ENCODE measurements at places on chromosomes 1 and 21.
A peak's percentile ranks its signal among the peaks of the same experiment; 100 is the strongest.

GRCh38 chr1:39988618-39989343, 33.8 kb downstream of the MFSD2A start:
- peak; percentile 83 for DNase-seq

DNA sequence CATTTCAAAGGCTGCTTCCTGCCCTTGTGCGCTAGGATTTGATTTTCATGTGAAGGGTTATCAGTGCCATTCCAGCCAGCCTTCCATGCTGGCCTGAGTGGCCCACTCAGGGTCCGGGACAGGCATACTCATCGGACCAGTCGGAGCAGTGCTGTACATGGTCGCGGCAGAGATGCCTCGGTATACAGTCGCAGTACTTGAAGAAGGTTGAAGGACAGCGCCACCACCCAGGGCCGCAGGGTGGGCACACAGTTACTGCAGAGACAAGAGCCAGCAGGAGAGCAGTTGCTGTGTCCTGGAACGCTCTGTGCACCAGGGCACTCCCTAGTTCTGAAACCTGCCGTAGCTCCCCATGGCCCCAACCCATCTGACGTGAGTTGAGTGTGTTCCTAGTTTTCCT, 9.1 kb downstream of the LDLRAD1 start:
- DNase-seq: no peak

DNA sequence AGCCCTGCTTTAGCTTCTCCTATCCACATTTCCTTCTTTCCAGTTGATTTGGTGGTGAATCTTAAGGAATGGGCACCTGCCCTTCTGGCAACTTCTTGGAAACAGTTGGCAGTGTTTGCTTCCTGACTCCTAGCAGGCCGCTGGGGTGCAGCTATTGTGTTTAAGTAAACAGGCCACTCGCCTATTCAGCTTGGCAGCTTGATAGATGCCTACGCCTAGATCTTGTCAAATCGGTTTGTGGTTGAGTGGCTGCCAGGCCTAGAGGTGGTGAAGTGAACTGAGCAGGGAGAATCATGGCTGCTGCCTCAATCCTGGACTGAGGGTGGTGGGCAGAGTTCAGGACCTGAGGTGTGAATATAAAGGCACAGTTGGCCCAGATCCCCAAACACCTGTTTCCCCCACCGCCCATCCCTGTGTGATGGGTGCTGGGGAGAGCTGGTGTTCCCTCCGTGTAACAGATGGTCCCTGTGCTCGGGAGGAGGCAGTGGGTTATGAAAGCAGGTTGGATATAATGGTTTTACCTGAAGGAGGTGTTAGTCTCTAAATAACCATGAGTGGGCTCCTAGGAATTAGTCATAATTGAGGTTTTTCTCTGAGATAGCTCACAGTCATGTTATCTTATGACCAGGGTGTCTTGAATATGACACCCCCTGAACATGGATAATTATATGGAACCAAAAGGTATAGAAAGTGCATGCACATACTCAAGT, 940 bp upstream of the PLA2G2C start:
- DNase-seq: peak; percentile 62

DNA sequence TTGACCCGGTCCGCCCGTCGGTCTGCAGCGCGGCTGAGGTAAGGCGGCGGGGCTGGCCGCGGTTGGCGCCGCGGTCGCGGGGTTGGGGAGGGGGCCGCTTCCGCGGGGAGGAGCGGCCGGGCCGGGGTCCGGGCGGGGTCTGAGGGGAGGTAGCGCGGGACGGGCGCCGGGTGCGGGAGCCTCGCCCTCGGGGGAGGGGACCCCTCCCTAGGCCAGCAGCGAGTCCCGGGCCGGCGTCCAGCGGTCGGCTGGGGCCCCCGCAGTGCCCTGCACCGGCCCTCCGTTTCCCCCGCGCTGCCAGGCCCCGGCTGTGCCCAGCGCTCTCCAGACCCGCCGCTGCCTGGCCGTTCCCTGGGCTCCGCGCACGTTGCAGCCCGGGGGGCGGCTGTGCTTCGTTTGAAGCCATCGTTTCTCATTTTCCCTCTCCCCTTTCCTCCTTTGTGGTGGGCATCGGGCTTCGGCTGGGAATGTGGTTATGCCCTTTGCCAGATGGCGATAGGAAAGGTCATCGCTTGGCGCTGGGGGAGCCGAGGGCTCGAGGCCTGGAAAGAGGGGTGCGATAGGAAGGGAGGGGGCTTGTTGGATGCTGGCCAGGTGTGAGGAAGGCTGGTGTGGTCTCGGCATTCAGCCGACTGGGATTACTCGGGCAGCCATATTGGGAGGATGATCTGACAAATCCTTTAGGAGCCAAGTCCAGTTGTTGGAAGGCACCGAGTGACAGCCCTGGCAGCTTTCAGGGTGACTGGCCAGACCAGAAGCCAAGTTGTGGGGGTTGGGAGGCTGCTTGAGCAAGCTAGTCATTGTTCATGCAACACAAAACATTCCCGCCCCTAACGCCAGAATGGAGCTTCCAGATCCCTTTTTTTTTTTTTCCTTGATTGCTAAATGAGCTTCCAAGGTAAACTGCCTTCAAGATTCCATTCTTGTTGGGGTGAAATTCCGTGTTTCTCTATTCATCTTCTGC, 753 bp downstream of the KIF1B start:
- peak; percentile 94 for DNase-seq

GRCh38 chr1:41811051-41811795, 107.5 kb downstream of the HIVEP3 start:
- DNase-seq: no peak

DNA sequence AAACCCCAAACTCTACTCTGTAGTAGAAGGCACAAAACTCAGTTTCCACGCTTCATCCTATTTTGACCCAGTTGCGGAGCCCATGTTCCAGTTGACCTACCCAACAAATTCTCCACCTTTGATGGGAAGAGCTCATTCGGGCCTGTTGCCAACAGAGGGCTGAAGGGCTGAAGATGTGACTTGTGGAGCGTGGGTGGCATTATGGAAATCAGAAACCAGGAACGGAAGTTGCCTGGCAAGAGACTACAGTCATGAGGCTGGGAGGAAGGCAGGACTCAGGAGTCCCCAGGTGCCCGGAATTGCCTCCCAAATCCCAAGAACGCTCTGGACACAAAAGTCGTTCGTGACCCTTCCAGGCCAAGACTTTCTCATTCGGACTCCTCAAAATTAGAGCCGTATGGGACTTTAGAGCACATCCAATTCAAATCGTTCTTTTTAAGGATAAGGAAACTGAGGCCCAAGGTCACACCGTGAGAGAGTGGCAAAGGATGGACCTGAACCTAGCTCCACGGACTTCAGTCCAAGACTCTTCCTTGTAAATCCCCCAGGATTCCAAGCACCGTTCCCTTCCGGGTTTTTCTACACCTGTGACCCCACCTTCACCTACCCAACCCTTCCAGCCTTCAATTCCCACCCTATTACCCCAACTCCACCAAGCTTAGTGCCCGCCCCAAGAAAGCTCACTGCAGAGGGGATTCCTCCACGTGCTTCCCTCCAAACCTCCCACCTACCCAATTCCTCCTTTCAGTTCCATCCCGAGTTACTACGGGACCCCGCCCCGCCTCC, 739 bp downstream of the SMG5 start:
- DNase-seq: peak; percentile 36

GRCh38 chr21:26810676-26811415, 34.4 kb downstream of the ADAMTS1 start:
- no peak for DNase-seq

GRCh38 chr1:85579622-85580021, 939 bp upstream of the CCN1 start:
- no peak for DNase-seq

DNA sequence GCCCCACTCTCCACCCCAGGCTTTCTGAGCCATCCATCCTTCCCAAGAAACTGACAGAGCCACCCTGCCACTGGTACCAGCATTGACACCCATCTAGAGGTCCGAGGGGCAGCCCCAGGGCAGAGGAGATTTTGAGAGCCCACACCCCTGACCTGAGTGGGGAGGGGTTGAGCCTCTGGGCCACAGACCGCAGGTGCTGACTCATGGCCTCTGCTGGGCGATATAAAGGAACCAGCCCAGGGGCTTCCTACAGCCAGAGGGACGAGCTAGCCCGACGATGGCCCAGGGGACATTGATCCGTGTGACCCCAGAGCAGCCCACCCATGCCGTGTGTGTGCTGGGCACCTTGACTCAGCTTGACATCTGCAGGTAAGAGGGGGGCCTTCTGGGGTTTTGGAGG, at the start of gene PADI4:
TSS of gene PADI4 (plus strand) at position 252 of the 400 bp plus-strand sequence. CDS start at position 278, 26 bp downstream.
- no peak for DNase-seq

DNA sequence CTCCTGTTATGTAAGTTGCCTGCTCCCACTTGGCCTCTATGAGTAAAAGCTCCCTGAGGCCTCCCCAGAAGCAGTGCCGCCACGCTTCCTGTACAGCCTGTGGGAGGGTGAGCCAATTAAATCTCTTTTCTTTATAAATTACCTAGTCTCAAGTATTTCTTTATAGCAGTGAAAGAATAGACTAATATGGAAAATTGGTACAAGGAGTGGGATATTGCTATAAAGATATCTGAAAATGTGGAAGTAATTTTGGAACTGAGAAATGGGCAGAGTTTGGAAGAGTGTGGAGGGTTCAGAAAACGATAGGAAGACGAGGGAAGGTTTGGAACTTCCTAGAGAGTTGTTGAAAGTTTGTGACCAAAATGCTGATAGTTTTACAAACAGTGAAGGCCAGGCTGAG, 572.3 kb downstream of the MATN1 start:
- DNase-seq: no peak

DNA sequence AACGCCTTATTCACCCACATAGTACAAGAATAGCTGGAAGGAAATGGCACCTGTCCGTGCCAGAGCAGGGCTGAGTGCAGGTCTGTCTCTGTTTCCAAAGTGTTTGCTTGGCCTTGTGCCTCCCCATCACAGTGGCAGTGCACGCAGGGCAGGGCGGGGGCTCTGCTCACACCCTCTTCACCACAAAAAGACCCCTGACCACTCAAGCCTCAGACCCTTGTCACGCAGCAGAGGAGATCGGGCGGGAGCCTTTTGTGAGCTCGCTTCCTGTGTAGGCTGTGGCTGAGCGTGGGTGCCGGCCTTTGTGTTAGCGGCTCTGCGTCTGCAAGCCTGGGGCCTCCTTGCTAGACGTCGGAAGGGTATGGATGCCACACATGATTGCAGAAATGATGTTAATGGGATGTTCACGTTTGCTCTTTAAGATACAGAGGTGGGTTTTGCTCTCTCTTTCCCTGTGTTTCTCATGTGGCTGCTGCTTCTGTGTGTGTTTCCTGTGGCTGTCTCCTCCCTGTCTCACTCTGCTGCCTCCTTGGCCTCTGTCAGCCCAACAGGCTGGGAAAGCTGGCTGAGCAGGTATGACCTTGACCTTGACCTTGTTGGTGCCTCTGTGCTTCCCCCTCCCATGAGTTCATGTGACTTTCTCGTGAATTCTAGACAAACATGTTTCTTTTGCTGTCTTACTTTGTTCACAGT, 45.4 kb downstream of the S100B start:
- no peak for DNase-seq

DNA sequence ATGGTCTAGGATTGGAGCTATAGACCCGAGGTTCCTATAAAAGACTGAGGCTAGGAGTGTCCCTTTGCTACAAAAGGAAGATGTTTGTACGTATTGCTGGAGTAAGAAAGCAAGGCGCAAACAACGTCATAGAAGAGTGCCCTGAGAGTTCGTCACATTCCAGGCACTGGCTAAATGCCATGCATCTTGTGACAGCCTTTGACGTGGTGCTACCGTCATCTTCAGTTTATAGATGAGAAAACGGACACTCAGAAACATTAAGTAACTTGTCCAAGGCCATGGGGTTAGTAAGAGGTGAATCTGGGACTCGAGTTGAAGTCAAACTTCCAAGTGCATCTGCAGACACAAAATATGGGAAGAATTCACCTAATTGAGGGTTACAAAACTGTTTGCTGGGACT, 104.2 kb upstream of the SLC45A1 start:
- DNase-seq: no peak

- DNase-seq: peak; percentile 25
These were observed 35.8 kb downstream of the CELF3 start for GRCh38 chr1:151680826-151681225.

DNA sequence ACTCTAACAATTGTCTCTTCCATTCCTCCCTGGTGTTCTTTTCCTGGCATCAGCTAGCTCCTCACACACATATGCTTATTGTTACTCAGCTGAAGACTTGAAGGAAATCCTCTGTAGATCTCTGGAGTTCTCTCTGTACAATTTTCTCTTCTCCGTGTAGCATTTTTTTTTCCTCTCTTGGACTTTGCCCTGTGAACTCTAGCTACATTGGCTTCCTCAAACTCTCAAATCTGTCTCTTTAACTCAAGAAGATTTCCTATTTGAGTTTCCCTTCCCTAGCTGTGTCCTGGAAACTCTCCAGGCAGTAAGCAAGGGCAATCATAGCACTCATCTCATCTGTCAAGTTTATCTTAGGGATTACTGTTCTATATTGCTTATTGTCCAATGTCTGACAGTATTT, 4.3 kb upstream of the MIA3 start:
- DNase-seq: no peak

DNA sequence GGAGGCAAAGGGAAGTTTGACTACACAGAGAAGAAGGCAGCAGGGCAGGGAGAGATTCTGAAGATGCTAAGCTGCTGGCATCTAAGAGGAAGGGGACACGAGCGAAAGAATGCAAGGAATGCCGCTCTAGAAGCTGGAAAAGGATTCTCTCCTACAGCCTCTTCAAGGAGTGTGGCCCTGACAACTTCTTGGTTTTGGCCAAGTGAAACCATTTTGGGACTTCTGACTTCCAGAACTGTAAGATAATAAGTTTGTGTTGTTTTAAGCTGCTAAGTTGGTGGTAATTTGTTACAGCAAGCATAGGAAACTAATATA, 28.5 kb downstream of the MGST3 start:
- DNase-seq: no peak

- no peak for DNase-seq
These were observed 48.1 kb downstream of the LHX9 start for GRCh38 chr1:197965132-197965840.

DNA sequence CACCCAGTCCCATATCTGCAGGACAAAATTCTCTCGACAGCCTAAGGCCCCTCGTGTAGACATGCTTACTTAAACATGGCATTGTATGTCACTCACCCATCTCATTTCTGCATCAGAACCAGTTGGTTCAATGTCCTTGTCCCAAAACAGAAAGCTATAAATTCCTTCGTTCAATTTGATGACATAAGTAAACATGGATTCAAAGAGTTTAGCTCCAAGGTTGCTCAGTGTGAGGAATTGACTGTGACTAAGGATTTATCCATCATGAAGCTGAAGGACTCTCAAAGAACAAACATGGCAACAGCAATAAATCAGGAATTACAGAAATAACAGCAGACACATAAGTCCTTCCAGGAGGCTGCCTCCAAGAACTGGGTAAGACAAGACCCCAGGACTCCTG, 237.2 kb downstream of the TOMM20 start:
- DNase-seq: no peak

- no peak for DNase-seq
These were observed 6.2 kb downstream of the BARHL2 start for GRCh38 chr1:90710579-90711536.

GRCh38 chr1:118042501-118042900, 113.0 kb downstream of the WDR3 start:
- DNase-seq: no peak

DNA sequence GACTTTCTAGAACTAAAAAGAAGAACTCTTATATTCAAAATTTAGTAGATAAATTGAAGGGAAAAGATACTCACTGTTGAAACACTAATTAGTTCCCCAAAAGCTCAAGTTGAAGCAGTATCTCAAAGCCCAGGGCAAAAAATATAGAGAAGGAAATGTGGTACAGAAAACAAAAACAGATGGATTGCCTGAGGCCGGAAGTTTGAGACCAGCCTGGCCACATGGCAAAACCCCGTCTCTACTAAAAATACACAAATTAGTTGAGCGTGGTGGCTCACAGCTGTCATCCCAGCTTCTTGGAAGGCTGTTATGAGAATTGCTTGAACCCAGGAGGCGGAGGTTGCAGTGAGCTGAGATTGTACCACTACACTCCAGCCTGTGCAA, 36.0 kb downstream of the FAM177B start:
- no peak for DNase-seq
